Neural cell (in vitro differentiated cells): ENCODE measurements at places on chromosomes 2 and 18. TPM values are rescaled to one million over a fixed set of nuclear protein-coding genes. Genes with fewer than 3 reads are reported as not detected.

The MOGAT1 gene
- not detected in 2 replicates for polyA plus RNA-seq

The IL18R1 gene
- 0.09 TPM in 1 of 2 replicates, not detected in the other for polyA plus RNA-seq

The TSPYL6 gene
- polyA plus RNA-seq, result not detected in 2 replicates

The ACADL gene
- 0.14 TPM in 1 of 2 replicates, not detected in the other for polyA plus RNA-seq

The DTNA gene
- polyA plus RNA-seq, result 53.9 and 58.9 TPM in 2 replicates

The C2orf80 gene
- polyA plus RNA-seq, result 68.0 and 71.5 TPM in 2 replicates

The RGPD6 gene
- polyA plus RNA-seq, result 35.1 and 39.8 TPM in 2 replicates

The B4GALT6 gene
- 17.8 and 19.4 TPM in 2 replicates for polyA plus RNA-seq

The CYP27C1 gene
- polyA plus RNA-seq, result 0.84 and 2.3 TPM in 2 replicates

The EPB41L3 gene
- polyA plus RNA-seq, result 19.0 and 19.6 TPM in 2 replicates

The TMEM17 gene
- 7.1 and 8.6 TPM in 2 replicates for polyA plus RNA-seq

The CD8A gene
- 1.5 and 2.2 TPM in 2 replicates for polyA plus RNA-seq

The SLC23A3 gene
- 0.12 and 0.28 TPM in 2 replicates for polyA plus RNA-seq

The GATA6 gene
- not detected in 2 replicates for polyA plus RNA-seq

The CMPK2 gene
- 6.5 and 6.7 TPM in 2 replicates for polyA plus RNA-seq

The NMS gene
- not detected in 2 replicates for polyA plus RNA-seq

The VWC2L gene
- polyA plus RNA-seq, result 0.31 and 1.3 TPM in 2 replicates

The TOGARAM2 gene
- 0.10 and 0.24 TPM in 2 replicates for polyA plus RNA-seq

The ASB18 gene
- not detected in 2 replicates for polyA plus RNA-seq

The PIKFYVE gene
- polyA plus RNA-seq, result 23.2 and 27.1 TPM in 2 replicates

The ASPRV1 gene
- polyA plus RNA-seq, result 6.3 and 7.7 TPM in 2 replicates

The ABCB11 gene
- polyA plus RNA-seq, result not detected in 2 replicates

The OTX1 gene
- polyA plus RNA-seq, result not detected in 2 replicates

The FAM110C gene
- 0.10 and 0.21 TPM in 2 replicates for polyA plus RNA-seq

The LAMA1 gene
- polyA plus RNA-seq, result 8.0 and 10.3 TPM in 2 replicates

The DES gene
- not detected in 2 replicates for polyA plus RNA-seq

The NPHP1 gene
- 2.7 and 8.0 TPM in 2 replicates for polyA plus RNA-seq

The AOX1 gene
- polyA plus RNA-seq, result not detected in 2 replicates

The OSGEPL1 gene
- 23.6 and 29.1 TPM in 2 replicates for polyA plus RNA-seq

The SIX2 gene
- 0.16 TPM in 1 of 2 replicates, not detected in the other for polyA plus RNA-seq

The FOXD4L1 gene
- 0.82 and 1.6 TPM in 2 replicates for polyA plus RNA-seq

The BMP10 gene
- not detected in 2 replicates for polyA plus RNA-seq

The GLI2 gene
- 0.14 and 0.48 TPM in 2 replicates for polyA plus RNA-seq

The TCF4 gene
- 4.2 and 7.0 TPM in 2 replicates for polyA plus RNA-seq

The CWC22 gene
- polyA plus RNA-seq, result 13.2 and 16.0 TPM in 2 replicates

The CFAP65 gene
- polyA plus RNA-seq, result 1.1 and 1.7 TPM in 2 replicates

The PXDN gene
- 181 and 200 TPM in 2 replicates for polyA plus RNA-seq
